ENCODE measurements at places on chromosomes 13 and 19.
A peak's percentile ranks its signal among the peaks of the same experiment; 100 is the strongest.

DNA sequence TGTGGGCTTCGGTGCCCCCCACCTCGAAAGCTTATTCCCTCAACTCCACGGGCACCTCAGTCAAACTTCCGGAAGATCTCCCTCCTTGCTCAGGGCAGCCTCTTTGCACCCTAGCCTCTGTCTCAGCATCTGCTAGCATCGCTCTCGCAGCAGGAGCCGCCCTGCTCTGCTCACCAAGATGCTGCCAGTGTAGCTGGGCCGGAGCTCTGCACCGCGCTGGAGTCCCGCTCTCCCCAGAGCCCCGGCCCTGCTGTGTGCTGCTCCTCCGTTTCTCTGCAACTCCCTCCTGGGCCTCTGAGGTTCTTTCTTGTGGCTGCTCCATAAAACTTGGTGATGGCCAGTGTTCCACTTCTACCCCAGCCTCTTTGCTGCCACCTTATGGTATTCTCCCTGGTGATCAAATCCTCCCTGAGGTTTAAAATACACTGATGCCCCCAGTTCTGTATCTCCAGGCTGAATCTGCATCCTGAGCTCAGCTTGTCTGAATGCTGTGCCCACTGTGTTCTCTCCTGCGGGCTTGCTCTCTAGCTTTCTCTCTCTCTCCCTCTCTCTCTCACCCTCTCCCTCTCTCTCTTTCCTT, 198.0 kb downstream of the UQCRFS1 start:
- DNase-seq: no peak

DNA sequence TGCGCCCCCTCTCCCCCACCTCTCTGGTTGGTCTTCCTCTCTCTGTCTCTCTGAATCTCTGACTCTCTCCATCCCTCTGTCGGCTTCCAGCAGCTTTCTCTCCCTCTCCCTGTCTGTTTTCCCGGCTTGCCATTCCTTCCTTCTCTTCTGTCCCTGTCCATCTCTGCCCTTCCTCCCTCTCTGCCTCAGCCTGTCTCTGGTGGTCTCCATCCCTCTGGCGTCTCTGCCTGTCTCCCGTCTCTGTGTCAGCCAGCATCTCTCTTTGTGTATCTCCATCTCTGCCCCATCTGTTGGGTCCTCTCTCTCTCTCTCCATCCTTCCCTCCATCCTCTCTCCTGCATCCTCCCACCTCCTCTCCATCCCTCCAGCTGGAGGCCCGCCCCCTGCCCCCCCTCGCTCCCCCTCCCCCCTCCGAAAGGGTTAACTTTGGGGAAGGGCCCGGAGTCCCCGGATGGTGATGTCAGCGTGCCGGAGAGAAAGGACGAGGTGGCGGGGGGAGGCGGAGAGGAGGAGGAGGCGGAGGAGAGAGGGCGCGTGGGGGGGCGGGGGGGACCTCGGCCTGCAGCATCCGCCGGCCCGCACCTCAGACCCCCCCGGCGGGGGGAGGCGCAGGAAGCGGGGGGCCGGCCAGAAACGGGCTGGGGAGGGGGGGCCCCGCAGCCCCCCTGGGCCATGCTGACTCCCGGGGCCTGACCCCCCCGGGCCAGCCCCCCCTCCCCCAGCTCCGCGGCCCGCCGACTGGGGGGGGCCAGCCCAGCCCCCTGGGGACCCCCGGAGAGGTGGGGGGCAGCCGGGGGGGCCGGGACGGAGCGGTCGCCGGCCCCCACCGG, at the start of gene BRSK1:
BRSK1 (plus strand) TSS at position 450 of the 830 bp plus-strand sequence. CDS start 446 bp downstream, outside the sequence.
- DNase-seq: peak; percentile 43

DNA sequence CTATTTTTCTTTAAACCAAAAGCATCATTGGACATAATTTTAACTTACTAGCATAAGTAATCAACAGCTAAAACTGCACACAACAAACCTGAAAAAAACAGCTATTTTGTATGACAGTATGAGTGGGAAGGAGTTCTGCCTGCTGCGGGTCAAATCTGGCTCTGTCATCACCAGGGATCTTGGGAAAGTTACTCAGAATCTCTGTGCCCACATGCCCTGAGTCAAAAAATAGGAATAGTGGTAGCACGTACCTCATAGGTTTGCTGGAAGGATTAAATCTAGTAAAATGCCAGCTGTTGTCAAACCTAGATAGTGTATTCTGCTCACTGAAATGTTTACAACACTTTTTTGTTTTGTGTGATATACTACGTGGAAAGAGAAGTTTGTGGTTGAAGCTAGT, 1.1 kb downstream of the CLN5 start:
- DNase-seq: no peak

DNA sequence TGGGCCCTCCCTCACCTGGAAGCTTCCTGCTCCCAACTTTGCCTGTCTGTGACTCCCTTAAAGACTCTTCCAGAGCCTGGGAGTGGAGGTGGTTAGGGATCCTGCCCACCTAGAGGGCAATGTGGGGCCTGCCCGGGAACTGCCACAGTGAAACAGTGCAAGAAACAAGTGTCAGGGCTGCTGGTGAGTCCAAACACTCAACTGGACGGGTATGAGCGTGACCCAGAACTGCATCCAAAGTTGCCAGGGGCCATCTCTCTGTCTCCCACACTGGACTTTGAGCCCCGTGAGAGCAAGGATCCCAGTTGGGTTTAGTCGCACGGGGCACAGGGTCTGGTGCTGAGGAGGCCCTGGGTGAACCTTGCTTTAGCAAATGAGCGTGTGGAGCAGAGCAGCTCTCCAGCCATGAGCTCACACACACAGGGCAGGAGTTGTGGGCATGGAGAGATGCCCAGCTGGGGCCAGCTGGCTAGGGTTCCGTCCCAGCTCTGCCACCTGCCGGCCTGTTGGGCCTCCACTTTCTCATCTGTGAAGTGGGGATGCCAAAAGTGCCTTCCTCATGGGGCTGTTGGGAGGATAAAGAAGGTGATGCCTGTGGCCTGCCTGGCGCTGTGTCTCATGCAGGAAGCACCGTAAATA, 2.8 kb upstream of the NUMBL start:
- no peak for DNase-seq

DNA sequence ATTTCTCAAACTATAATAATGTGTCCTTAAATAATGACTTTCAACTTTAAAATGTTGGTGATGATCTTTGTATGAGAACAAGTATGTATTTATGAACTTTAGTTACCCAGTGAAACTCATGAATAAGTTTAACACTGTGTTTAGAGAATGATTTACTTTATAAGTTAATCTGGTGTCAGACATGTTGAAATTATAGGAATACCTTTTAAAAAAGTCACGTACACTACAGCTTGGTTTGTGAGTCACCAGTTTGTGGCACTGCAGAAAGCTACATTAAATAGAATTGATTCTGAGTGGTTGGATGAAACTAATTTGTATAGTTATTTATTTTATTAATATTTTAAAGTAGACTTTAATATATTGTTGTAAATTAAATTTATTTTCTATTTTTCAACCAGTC, 1366.2 kb upstream of the PCDH20 start:
- DNase-seq: no peak

DNA sequence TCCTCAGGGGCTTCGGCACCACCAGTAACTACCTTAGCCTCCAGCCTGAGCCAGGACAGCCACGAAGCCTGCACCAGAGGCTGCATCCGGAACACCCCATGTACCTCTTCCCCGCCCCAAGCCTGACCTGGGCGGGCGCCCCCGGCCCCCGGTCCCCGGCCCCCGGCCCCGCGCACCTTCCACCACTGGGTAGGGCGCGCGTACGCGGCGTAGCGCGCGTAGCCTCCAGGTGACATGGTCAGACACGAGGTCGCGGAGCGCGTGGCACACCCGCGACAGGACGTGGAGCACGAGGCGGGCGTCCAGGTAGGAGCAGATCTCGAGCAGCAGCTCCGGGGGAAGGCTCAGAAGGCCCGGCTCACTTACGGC, 450 bp downstream of the FBXW9 start:
- DNase-seq: peak; percentile 20

- DNase-seq: no peak
Measured at GRCh38 chr19:4063369-4064148, 3.1 kb downstream of the ZBTB7A start.

DNA sequence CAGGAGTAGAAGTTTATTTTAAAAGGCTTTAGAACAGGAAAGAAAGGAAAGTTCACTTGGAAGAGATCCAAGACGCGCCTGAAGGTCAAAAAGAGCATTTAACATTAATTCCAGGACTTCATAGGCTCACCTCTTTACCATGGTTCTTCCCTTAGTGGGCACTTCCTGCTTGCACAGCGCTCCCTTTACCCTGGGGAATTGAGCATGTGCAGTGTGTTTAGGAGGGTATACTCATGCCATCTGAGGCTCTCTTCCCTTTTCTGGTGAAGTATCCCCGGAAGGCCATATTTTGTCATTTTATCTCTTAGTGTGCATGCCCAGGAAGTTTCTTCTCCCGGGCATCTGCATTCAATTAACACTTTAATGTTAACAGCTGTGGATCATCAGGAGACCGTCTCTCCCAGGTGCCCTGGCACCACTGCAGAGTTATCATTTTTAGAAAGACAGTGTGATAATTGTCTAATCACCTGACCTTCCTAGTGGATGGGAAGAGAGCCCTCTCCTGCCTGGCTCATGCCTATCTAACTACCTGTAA, 66.1 kb upstream of the ABCC4 start:
- no peak for DNase-seq

DNA sequence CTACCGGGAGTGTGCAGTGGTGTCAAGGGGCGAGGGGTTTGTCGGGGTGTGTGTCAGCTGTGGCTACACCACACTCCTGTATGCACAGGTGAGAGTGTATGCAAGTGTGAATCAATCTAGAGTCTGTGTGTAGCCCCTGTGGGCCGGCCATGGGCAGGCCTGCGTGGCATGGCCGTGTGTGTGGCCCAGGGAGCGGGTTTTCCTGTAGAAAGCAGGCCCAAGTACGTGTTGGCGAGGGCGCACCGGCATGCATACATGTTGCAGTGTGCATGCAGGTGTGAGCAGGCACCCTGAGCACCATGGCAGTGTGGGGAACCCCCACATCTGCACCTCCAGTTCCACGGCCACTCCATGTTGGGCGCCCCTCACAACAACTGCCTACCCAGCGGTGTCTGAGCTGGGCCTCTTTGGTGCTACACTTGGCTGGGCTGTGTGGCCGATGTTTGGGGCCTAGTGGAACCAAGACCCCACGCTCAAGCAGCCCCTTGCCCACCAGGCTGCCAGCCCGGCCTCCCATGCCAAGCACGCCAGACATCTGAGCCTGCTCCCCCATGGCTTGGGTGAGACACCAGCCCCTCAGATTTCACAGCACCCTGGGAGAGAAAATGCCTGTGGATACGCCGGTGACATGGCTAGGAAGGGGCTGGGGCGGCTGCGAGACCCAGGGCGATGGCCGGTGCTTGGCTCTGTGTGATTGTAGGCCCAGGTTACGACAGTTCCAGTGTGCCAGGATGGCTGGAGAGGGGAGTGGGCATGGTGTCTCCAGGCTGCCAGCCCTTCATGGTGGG, 2.1 kb downstream of the NFIX start:
- no peak for DNase-seq

DNA sequence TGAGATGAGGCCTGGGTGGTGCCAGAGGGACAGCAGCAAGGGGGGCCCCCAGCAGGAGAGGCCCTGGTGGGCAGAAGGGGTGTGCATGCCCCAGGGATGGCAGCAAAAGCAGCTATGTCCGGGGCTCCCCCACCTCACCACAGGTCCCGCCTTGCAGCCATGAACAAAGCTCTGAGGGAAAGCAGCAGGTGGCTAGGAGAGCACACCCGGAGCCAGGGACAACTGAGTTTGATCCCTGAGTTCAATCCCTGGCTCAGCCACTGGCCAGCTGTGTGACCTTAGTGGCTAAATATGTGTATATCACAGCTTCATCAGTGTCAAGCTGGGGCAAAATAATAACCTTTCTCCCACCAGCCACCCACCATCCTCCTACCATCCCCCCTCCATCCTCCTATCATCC, 47.7 kb upstream of the KCTD15 start:
- no peak for DNase-seq

GRCh38 chr13:40728595-40728994, 42.4 kb downstream of the MRPS31 start:
- DNase-seq: no peak

DNA sequence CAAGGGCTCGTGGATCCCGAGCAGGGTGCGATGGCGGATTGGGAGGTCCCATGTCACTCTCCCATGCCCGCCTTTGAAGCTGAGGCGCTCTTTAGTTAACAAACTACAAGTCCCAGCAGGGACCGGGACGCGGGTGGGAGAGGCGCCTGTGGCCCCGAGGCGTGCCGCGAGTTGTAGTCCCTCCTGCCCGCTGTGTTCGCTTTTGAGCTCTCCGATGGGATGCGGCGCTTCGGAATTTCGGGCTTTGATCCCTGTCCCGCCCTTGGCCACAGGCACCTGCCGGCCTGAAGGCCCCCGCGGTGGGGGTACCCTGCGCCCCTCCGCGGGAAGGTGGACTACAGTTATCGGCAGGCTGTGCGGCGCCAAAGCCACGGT, 11.0 kb downstream of the CYTH2 start:
- peak; percentile 35 for DNase-seq

DNA sequence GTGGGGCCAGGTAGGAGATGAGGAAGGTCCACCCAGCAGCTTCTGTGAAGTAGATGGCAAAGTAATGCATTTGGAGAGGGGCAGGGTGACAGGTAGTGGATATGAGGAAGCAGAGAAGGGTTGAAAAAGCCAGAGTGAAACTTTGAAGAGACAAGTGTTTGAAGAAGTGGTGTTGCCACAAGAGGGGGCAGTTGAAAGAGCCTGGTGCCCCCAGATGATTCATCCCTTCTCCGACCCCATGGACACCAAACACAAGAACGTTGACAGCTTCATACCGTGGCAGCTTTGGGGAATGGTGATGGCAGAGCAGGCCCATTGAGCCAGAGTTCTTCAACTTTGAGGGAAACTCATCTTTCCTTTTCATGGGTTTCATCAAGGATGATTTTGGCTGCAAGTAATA, 19.9 kb downstream of the IFNL3 start:
- DNase-seq: no peak

DNA sequence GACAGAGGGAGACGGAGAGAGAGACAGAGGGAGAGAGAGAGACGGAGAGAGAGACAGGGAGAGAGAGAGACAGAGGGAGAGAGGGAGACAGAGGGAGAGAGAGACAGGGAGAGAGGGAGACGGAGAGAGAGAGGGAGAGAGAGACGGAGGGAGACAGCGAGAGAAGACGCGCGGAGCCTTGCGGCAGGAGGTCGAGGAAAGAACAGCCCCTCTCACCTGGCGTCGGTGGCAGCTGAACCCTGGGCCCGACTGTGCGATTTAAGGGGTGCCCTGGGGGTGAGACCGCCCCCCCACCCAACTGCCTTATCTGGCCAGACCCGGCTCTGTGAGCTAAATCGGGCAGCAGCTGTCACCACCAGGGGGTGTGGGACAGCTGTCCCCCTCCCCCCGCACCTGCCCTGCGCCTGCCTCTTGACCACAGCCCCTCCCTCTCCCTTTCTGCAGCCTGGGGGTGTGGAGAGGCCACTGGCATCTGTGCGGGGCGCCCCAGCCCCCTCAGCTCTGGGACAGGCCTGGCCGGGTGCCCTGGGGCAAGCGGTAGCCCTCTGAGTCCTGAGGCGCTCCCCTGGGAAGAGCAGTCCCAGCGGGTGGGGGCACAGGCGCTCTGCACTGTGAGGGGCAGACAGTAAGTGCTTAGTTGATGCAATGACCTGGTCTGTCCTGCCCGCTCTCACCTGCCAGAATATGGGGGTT, 10.8 kb downstream of the JOSD2 start:
- DNase-seq: no peak

GRCh38 chr13:28540612-28541011, 45.7 kb upstream of the FLT1 start:
- peak; percentile 41 for DNase-seq

All from activated CD4-positive, alpha-beta T cell treated with anti-CD3 and anti-CD28 coated beads, Interleukin-2, amount 50 U/mL, for 48 hours (primary cell).